Hindlimb muscle (tissue), 1 donor: ENCODE measurements at places on chromosomes 16 and 17. TPM values are rescaled to one million over a fixed set of nuclear protein-coding genes. Genes with fewer than 3 reads are reported as not detected.

DNA sequence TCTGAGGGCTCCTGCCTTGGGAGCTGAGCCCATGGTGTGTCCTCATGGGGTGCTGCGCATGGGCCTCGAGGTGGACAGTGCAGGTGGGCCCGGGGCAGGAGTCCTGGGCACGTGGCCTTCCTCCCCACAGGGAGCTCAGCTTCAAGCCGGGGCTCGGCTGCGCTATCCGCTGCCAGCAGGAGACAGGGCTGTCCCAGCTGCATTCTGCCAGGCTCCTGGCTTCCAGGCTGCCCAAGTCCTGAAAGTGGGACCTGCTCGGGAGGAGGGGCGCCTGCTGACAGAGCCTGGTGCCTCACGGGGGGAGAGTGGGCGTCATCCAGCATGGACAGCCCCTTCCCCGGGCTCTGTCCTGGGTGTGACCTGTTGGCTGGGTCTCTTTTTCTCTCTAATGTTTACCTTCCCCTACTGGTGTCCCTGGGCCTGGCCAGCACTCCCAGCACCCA, 7.1 kb downstream of the TRAF7 start:
- DNase-seq = no peak

- peak; percentile 8 for DNase-seq
Observed at GRCh38 chr16:59759296-59759695, 1025.2 kb upstream of the GOT2 start.

The PCGF2 gene
- 32.7 TPM for polyA plus RNA-seq

GRCh38 chr17:31842195-31843069, 16.6 kb downstream of the COPRS start:
- DNase-seq = peak; percentile 83

The SLFN12 gene
- 8.2 TPM for polyA plus RNA-seq

GRCh38 chr17:17849845-17850373, 13.1 kb upstream of the SREBF1 start:
- DNase-seq = no peak

DNA sequence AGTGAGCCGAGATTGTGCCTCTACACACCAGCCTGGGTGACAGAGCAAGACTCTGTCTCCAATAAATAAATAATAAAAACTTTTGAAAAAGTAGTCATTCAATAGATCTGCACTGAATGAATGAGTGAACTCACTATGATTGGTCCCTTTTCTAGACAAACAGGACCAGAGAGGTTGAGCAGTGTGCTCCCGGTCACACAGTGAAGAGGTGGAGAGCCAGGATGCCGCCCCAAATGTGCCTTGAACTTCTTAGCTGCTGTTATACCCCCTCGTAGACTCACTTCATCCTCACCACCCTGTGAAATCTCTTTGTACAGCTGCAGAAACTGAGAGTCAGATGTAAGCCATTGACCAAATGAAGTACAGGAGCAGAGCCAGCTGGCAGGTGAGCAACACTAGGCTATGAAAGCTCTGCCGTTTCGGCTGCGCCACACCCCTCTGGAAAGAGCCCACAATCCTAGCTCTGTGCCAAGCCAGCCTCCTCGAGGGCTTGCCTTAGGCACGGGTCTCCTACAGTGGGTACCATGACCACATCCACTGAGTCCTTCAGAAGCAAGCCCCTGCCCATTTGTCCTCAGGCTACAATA, 7.8 kb upstream of the KIAA0513 start:
- DNase-seq = no peak

- no peak for DNase-seq
Observed at GRCh38 chr16:74991593-74992403, 6.9 kb upstream of the WDR59 start.

DNA sequence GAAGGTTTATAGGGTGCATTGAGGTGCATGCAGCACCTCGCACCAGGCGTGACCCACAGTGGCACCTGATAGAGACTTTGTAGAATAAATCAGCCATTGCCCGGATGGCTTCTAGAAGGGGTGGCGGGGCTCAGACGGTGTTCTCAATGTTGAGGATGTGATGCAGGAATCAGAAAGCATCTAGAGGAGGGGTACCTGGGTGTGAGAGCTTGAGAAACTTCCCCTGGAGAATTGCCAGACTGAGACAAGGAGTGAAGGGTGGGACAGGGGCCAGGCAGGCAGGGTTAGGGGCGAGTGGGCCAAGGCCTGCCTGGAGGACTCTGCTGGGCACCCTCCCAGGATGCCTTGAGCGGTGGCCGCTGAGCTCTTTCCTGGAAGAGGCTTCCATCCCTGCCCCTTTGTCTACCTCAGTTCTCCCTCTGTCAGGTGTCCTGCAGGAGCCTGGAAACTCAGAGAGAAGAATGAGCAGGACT, 9.3 kb upstream of the ADGRG1 start:
- DNase-seq = no peak

The TPSD1 gene
- not detected for polyA plus RNA-seq

DNA sequence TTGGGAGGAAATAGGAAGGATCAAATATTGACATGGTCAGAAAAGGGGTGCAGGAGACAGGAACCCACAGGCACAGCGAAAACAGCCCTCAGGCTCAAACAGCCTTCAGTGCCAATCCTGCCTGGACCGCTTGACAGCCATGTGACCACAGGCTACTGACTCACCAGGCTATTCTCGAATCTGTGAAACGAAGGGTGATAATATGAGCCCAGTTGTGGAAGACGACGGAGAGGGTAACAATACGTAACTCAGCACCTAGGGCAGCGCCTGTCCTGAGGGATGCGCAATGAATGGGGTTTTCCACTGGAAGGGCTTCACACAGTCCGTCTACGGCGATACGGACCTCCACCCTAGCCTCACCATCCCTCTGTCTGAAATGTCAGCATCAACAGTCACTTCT, 117.3 kb upstream of the RCVRN start:
- DNase-seq = no peak

The MPRIP gene
- polyA plus RNA-seq = 228 TPM

DNA sequence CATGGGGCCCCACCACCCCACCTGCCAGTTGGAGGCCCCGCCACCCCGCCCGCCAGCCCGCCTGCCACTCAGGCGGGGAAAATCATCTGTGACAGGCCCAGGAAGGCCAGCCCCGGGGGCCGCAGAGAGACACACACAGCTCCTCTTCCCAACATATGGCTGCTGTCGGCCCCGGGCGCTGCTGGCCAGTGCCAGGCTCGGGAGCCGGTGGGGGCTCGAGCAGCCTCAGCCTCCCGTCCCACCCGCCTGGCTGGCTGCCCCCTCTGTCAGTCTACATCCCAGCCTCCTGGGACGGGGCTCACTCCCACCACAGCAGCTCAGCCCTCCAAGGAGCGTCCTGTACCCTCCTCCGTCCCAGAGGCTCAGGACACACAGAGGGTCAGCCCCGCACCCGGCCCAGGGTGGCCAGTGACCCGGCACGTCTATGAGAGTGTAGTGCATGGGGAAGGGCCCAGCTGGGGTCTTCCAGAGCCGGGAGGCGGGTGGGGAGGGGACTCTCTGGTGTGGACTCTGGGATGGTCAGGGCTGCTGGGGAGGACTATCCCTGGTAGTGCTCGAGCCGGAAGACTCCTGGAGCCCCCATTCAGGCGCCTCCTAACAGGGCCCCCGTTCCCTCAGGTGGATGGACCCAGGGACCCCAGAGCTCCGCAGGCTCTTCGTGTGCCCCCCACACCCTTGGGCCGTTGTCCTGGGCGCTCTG, 3.6 kb upstream of the PRR35 start:
- no peak for DNase-seq

- DNase-seq = no peak
Observed at GRCh38 chr17:78933025-78933958, 8.1 kb upstream of the TIMP2 start.

DNA sequence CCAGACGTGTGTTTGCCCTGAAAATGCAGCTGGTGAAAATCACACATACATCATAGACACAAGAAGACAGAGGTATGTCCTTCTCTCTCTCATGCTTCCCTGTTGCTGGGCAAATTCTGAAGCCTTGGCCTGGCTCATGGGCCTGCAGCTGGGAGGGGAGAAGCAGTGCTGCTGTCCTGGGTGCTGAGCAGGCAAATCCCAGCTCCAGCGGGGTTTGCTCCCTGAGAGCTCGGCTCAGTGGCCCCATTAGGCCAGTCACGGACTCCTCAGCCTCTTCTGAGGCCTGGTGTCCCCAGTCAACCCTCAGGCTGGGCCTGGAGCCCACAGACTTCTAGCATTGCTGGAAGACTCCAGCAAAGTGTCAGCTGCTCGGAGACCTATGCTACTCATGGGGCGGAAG, 11.7 kb downstream of the RHBDL3 start:
- no peak for DNase-seq

DNA sequence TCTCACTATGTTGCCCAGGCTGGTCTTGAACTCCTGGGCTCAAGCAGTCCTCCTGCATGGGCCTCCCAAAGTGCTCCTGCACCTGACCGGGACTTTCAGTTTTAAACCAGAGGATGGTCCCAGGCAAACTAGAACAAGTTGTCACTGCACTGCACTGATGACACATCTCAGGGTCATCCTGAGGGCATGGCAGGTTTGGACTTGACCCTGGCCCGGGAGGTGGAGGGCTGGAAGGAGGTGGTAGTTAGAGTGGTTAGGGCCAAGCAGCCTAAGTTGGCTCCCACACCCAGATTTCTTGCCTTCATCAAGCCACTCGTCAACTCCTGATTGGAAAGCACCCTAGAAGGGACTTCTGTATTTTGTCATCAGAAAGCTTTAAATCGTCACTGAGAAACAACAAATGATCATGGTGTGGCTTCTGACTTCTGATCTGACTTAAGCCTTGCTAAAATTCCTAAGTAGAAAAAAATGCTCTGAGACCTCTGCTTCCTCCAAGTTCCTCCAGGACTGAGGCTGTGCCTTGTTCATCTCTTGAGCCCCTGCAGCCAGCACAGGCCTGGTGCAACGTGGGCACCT, 43.5 kb downstream of the EMP2 start:
- no peak for DNase-seq

DNA sequence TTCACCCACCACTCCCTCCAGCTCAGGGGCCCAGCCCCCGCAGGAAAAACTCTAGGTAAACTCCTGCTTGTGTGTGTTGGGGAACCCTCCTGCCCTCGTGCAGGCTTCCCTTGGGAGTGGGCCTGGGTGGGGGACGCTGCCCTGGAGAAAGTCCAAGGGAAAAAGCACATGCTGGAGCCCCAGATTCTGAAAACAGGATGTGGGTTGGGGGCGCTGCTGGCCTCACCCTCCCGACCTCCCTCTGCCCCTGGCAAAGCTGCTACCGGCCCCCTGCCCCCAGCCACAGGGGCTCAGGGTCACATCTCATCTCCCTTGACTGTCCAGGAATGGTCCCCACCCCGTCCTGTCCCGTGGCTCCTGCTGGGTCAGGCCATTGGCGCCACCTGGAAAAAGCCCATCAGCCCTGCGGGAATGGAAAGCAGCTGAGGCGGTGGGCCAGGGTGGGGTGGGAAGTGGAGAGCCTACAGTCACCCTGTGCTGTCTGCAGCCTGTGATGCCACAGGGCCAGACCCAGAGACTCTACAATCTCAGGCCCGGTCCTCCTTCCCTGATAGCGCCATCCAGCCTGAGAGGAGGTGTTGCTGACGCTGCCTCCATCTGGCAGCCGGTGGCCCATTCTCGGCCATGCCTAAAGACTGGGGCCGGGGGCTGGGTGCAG, 2.5 kb upstream of the GJD3 start:
- no peak for DNase-seq
